ENCODE measurements at places on chromosomes 13 and 19.
A peak's percentile ranks its signal among the peaks of the same experiment; 100 is the strongest.

- H3K4me3 ChIP-seq: no peak overlapping the region
- H3K4me1 ChIP-seq: no peaks in the 10 kb centered on the region
- DNase-seq: no peak
- H3K27ac ChIP-seq: peak overlapping the region; percentile 19
- H3K36me3 ChIP-seq: peaks cover 6% of the 10 kb centered on the region
Observed at GRCh38 chr19:36081894-36082293, 27.2 kb downstream of the WDR62 start.

GRCh38 chr19:11166281-11167142, 10.9 kb upstream of the SPC24 start:
- H3K4me1 ChIP-seq: no peaks in the 10 kb centered on the region
- H3K36me3 ChIP-seq: no peaks in the 10 kb centered on the region
- H3K27me3 ChIP-seq: peaks cover 8% of the 10 kb centered on the region
- no peak overlapping the region for H3K27ac ChIP-seq

GRCh38 chr19:42143341-42144234, 11.3 kb upstream of the POU2F2 start:
- no peak overlapping the region for H3K27ac ChIP-seq
- peaks cover 2% of the 10 kb centered on the region for H3K36me3 ChIP-seq
- no peak for DNase-seq
- no peaks in the 10 kb centered on the region for H3K27me3 ChIP-seq
- H3K4me1 ChIP-seq: peaks cover 30% of the 10 kb centered on the region
- H3K4me3 ChIP-seq: no peak overlapping the region

DNA sequence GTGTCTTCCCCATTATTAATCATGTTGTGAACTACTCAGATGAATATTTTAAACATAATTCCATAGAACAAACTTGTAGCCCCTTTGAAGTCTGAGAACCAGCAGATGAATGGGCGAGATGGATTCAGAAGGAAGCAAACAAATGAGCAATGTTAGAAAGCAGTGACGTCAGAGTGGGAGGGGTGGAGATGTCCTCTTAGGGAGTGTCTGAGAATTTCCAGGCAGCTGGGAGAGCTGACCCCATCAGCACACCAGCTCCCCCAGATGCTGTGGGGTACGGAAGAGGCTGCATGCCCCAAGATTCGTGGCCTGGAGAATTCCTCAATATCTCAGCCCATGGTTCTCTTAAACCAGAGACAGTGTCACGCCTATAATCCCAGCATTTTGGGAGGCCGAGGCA, 68.6 kb downstream of the DPF1 start:
- no peaks in the 10 kb centered on the region for H3K27me3 ChIP-seq
- H3K36me3 ChIP-seq: peaks cover 14% of the 10 kb centered on the region

- no peak overlapping the region for H3K27ac ChIP-seq
- peaks cover 7% of the 10 kb centered on the region for H3K4me1 ChIP-seq
- DNase-seq: no peak
- H3K4me3 ChIP-seq: no peak overlapping the region
- peaks cover 4% of the 10 kb centered on the region for H3K36me3 ChIP-seq
Observed at GRCh38 chr19:46221981-46222610, 7.4 kb upstream of the IGFL1 start.

- H3K27ac ChIP-seq: no peak overlapping the region
- DNase-seq: no peak
- no peak overlapping the region for H3K4me3 ChIP-seq
- no peaks in the 10 kb centered on the region for H3K4me1 ChIP-seq
Observed at GRCh38 chr13:34826432-34826831, 115.6 kb upstream of the NBEA start.

DNA sequence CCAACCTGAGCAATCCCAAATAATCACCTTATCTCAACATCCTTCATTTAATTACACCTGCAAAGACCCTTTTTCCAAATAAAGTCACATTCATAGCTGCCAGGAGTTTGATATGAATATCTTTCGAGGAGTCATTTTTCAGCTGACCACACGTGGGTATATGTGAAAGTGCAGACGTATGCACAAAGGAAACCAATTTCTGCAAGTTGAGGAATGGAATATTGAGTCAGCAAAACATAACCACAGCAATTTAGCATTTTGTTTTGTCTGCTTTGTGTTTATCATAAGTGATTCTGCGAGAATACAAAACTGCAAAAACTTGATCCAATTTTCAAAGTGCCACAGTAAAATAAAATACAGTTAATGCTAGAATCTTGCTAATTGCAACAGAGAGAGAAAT, 295.9 kb downstream of the SUCLA2 start:
- DNase-seq: no peak
- no peaks in the 10 kb centered on the region for H3K4me1 ChIP-seq
- H3K27me3 ChIP-seq: peaks cover 27% of the 10 kb centered on the region
- no peak overlapping the region for H3K27ac ChIP-seq
- H3K4me3 ChIP-seq: no peak overlapping the region

GRCh38 chr13:19940106-19940505, 18.4 kb upstream of the ZMYM2 start:
- H3K4me3 ChIP-seq: no peak overlapping the region
- no peaks in the 10 kb centered on the region for H3K36me3 ChIP-seq
- H3K27ac ChIP-seq: no peak overlapping the region
- no peaks in the 10 kb centered on the region for H3K4me1 ChIP-seq
- DNase-seq: no peak

- no peak overlapping the region for H3K27ac ChIP-seq
- no peak for DNase-seq
- no peaks in the 10 kb centered on the region for H3K36me3 ChIP-seq
- H3K27me3 ChIP-seq: peaks cover 43% of the 10 kb centered on the region
- H3K4me1 ChIP-seq: no peaks in the 10 kb centered on the region
Observed at GRCh38 chr13:52884429-52885010, 36.1 kb upstream of the PCDH8 start.

DNA sequence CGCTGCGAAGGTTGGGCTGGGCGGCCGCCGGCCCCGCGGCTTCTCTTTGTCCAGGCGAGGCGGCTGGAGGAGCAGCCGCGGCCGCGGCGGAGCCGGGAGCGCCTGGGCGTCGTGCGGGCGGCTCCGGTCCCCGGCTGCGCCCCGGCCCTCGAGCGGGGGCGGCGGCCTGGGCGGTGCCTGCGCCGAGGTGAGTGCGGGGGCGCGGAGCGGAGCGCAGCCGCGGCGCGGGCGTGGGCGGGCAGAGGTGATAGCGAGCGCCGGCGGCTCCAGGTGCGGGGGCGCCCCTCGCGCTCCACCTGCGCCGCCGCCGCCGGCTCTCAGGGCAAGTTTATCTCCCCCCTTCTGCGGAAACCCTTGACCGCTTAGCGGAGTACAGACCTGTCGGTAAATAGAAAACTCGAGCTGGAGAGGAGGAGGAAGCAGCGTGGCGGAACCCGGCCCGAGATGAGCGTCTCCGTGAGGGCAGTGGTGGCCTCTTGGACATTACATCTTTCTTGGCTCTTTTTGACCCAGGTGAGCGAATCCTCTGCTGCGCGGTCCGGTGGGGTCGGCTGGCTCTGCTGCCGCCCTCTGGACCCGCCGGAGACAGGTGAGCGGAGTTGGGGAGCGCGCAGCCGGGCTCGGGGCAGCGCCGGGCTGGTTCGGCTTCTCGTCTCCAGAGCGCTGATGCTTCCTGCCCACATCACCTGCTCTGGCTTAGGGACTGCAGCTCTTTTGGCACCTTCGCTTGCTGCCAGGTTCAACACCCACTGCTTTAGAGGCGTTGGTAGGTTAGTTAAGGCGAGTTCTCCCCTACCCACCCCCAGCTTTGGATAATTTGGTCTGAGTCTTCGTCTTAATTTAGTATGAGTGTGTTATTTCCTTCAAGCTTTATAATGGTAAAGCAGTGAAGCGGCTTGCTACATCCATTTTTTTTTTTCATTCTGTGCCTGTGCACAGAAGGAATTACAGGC, at the start of gene MTUS2:
TSS of gene MTUS2 (plus strand) at position 241 of the 953 bp plus-strand sequence.
- no peaks in the 10 kb centered on the region for H3K4me1 ChIP-seq
- DNase-seq: no peak

Measured in central memory CD8-positive, alpha-beta T cell (primary cell).